Activated CD4-positive, alpha-beta T cell treated with anti-CD3 and anti-CD28 coated beads, Interleukin-2, amount 50 U/mL, for 4 hours (primary cell): ENCODE measurements at places on chromosomes 12 and 14.
A peak's percentile ranks its signal among the peaks of the same experiment; 100 is the strongest.

GRCh38 chr12:104935886-104936285 is 22.2 kb downstream of the SLC41A2 start:
- no peak for DNase-seq

DNA sequence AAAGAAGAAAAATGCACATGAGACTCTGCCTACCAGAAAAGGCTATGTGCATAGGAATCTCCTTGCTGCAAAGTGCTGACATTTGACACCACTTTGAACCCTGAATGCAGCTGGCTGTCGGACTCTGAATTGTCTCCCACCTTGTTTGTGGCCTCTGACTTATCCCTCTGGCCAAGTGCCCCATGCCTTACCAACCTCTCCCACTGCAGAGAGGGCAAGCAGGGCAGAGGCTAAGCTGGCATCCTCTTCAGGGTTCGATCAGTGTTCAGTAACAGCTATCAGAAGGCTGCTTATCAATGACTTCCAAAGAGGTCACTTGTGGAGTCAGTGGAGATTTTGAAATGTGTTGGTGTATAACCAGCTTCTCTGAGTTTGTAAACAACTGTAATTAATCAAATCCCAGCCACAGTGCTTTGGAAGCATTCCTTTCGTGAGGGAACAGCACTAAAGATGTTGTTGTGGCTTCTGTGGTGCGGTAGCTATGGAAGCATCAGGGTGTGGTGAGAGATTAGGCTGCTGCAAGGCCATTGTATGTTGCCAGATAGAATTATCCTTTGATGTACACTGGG is 22.6 kb upstream of the BMP4 start:
- DNase-seq: no peak

DNA sequence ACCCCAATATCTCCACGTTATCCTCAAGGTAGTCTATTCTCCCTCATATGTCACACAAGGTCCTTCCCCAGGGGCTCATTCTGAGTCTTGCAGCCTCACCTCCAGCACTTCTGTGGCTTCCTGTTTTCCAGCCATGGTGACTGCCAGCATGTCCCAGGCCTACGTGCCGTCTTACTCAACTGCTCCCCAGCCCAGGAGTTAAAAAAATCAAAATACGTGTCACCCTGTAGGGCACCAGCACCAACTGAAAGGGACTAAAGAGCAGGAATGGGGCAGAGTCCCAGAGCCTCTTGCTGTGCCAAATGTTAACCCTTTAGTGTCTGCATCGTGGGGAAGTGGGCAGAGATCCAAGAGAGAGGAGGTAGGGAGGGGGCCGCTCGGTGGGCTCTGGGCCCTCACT is 37.0 kb upstream of the MED13L start:
- no peak for DNase-seq

DNA sequence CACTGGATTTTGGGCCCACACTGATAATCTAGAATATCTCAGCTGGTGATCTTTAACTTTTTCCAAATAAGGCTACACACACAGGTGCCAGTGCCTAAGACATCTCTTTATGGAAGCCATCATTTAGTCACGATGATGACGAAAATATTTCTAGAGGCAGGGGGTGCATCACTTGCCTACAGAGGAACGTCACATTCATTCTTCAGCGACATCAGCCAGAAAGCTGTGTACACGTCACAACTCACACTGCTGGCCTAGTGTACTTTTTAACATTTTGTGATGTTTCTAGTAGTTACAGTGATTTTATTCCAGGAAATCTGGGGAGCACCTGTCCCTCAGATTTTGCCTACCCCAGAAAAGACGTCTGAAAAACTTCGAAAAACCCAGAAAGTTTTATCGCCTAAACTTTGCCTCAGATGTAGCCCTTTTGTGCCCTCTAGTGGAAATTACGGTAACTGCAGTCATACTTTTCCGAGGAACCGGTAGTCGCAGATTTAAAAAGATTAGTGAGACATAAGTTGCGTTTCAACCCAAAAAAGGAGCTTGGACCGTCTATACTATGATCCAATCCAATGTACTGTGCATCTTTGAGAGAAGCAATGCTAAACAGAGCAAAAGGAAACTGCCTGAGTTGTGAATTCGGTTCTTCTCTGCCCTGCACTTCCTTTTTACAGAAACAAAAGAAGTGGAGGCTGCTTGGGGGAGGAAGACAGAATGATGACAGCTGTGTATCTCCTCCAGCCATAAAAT is 64.3 kb upstream of the STON2 start:
- DNase-seq: peak; percentile 35

DNA sequence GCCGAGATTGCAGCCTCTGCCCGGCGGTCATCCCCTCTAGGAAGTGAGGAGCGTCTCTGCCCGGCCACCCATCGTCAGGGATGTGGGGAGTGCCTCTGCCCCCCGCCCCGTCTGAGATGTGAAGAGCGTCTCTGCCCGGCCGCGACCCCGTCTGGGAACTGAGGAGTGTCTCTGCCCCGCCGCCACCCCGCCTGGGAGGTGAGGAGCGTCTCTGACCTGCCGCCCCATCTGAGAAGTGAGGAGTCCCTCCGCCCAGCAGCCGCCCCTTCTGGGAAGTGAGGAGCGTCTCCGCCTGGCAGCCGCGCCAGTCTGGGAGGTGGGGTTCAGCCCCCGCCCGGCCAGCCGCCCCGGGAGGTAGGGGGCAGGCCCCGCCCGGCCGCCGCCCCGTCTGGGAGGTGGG is 544.0 kb downstream of the CCER1 start:
- no peak for DNase-seq

DNA sequence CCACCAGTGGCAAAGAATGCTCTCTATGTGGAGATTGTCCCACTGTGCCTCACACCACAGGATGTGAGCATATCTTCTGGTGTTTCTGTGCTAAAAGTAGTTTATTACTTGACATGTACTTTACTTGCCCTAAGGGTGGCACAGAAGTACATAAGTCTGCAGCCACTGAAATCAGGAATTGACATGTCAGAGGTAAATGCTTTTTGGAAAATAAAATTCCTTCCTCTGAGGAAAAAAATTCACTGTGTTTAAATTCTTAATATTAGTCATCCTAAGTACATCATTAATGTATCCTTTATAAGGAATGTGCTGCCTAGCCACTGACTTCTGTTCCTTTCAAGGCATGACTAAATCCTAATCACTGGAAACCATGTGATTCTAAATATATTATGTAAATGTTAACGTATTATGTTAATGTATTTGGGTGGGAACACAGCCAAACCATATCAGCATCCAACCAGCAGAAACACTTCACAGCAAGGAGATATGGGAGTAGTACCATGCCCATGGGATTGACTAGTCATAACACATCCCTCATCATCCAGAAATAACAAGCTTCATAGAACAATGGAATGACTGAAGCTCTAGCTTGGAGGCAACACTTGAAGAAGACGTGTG is 239.7 kb upstream of the PPFIA2 start:
- no peak for DNase-seq

DNA sequence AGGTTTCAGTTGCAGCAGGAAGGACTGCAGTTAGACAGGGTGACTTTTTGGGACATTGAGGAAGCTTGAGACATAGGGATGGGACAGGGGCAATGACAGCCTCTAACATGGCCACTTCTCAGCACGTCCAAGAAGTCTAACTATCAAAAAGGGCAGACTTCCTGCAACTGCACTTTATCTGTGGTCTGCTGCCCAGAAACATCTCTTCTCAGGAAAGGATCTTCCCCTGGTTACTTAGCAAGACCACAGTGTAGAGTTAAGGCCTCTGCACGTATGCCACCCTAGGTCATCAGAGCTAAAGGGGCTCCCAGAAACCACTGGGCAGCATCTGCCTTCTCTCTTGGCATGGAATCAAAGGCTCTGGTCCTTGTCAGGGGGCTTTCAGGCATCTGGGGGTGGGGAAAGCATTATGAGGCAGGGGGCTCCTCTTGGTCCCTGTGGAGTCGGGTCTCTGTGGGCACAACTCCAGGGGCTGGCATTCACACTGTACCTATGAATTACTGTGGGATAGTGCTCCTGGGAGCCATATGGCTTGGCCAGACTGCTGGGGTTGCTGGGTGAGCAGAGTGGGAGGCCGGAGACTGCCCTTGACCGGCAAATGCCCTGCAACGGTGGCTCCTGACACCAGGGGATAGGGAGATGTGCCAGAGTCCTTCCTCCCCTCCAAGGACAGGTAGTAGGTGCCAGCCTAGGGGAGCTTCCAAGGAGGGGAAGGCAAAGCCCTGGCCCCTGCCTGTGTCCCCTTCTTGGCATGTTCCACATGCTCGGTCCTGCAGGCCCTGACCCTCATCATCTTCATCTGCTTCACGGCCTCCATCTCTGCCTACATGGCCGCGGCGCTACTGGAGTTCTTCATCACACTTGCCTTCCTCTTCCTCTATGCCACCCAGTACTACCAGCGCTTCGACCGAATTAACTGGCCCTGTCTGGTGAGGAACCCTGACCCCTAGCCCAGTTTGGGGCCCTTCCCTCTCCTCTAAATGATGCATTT is 1.0 kb downstream of the CMTM5 start:
- DNase-seq: no peak

- DNase-seq: no peak
Observed at GRCh38 chr14:79076428-79076827, 906.3 kb downstream of the NRXN3 start.

DNA sequence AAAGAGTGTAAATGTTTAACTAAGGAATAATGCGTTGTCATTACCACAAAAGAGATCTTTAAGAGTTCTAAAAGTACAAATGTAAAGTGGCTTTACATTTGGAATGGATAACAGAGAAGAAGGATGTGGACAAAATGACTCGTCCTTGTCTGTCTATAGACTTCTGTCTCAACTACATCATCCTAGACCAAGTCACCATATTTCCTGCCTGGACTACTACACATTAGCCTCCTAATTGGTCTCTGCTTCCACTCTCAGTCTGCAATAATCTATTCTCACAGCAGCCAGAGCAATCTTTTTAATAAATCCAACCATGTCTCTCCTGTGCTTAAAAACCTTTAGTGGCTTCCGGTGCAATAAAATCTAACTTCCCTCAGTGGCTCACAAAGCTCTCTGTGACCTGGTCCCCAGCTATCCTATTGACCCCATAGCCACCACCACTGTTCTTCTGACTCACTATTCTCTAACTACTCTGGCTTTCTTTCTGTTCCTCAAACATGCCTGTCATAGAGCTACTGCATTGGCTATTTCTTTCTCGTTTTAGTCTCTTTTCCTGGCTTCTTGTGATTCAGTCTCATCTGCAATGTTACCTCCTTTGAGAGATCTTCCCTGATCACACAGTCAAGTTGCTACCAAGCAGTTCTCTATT is 91.1 kb downstream of the MYF5 start:
- no peak for DNase-seq

- DNase-seq: no peak
Observed at GRCh38 chr14:91029456-91030217, 30.8 kb downstream of the RPS6KA5 start.

DNA sequence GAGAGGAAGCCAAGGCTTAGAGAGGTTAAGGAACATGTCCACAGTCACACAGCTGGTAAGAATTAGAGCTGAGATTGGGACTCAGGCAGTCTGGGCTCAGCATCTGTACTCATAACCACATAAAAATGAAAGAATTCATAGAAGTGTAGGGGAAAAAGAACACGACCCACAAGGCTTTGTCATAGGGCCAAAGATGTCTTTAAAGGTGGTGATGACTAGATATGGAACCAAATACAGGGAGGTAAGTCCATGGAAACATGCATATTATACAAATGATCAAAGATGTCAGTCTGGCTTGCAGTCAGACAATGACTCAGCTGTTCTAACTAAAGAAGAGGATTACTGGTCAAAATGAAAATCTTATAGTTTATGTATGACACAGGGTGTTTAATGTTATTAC is 7.2 kb upstream of the SSPN start:
- no peak for DNase-seq

GRCh38 chr14:100989924-100990323 is 86.4 kb upstream of the RTL1 start:
- no peak for DNase-seq

DNA sequence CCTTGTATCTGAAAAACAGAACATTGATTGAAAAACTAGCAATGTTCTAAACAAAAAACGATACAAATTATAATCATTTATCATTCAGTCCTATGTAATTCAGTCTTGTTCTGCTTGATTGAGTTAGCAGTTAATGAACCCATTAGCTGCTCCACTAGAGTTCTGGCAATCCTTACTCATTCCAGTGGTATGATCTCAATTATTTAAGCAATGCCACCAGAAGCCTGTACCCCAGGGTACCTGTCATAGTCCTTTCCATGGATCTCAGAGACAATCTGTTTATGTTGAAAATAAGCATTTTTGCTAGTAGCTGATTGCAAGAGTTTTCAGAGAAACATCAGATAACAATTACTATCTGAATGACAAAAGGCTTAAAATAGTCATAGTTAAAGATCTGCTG is 115.9 kb downstream of the UNC79 start:
- no peak for DNase-seq

GRCh38 chr14:58947814-58948445 is 240.5 kb upstream of the DAAM1 start:
- no peak for DNase-seq

GRCh38 chr12:116615141-116615861 is 56.1 kb downstream of the MAP1LC3B2 start:
- no peak for DNase-seq

- no peak for DNase-seq
Observed at GRCh38 chr14:91252871-91253794, 8.6 kb upstream of the GPR68 start.

DNA sequence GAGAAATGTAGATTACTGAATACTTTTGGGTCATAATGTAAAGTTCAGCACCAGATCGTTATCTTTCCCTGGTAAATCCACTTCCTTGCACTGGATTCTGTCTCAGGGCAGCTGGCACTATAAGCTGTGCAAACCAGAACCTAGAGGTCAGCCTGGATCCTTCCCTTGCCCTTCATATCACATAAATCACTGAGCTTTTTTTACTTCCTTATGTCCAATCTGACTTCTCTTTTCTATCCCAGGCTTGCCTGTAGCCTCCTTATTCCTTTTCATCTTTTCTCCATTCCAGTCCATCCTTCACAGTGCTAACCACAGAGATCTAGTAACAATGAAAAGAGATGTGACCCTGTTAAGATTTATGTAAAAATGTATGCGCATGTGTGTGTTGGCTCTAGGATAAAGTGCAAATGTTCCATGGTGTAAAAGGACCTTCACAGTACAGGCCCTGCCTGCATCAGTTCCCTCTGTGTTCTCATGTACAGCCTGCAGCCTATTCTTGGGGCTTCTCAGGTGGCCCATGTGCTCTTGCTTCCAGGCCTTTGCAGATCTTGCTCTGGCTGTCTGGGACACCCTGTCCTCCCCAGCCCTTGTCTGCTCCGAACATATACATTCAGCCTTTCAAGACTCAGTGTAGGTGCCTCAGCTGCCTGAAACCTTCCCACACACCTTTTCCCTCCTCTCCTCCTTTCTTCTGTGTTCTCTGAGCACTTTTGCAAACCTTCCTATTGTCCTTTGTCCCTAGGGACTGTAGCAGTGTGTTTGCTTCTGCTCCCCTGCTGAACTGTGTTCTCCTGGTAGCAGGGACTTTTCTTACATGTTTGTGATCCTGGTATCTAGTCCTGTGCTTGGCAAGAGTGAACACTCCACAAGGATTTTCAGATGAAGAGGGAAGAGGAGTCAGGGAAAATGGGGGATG is 30.0 kb downstream of the PELI2 start:
- DNase-seq: no peak
